Epithelial cell of proximal tubule (primary cell): ENCODE measurements at places on chromosomes 2 and 18. TPM values are rescaled to one million over a fixed set of nuclear protein-coding genes. Genes with fewer than 3 reads are reported as not detected.

- no peak for DNase-seq
Measured at GRCh38 chr2:111118981-111119821, 1.5 kb upstream of the BCL2L11 start.

The HOXD12 gene
- total RNA-seq: not detected in 2 replicates

- DNase-seq: no peak
Measured at GRCh38 chr18:36761186-36761698, 67.6 kb downstream of the TPGS2 start.

DNA sequence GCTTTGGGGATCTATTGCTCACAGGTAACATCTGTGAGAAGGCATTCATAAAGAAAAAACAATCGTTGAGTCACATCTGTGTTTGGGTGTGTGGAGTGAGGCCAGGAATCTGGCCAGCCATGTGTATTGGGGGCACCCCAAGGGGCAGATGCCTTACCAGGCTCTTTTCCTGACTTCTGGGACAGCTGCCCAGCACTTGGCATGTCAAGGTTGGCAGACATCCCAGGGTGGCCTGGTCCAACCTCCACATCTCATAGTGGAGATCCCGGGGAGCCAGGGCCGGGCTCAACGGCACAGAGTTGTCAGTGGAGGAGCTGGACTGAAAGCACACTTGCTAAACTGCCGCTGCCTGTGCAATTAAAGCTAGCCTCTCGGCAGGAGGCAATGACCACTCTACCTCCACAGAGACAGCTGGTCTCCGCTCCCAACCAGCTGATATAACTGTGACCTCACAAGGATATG lies 75.3 kb upstream of the MGAT4A start:
- DNase-seq: peak; percentile 30

The GRHL1 gene
- 3.9 and 6.8 TPM in 2 replicates for total RNA-seq

DNA sequence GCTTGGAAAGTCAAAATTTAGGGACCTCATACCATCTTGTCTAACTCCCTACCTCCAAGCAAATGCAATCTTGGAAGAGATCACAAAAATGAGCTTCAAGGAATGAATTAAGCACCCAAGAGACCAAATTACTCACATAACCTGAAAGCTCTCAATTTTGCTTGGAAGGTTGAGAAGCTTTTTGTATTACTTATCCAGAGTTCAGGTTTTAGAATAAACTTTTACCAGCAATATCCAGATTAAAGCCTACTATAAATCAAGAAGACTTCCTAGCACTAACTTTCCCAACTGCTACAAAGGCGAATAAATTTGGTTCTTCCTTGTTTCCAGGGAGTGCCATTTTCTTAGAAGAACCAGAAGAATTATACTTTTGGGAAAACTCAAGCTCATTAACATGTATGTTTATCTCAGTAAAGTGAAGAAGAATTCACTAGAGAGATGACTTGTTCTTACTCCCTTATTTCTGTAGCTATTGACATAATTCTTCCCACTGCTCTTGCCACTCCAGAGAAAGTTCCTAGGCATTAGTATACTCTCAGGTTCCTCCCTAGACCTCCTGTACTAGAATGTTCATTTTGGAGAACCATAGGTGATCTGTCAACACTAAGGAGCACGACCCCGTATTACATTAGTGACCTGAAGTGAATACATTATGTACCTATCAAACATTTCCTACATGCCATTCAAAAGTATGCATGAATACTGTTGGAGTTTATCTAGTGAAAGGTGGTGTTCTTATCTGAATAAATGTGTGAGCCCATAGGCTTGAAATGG lies 18.0 kb upstream of the STPG4 start:
- DNase-seq: no peak

The PDCL3 gene
- total RNA-seq: 20.8 and 24.5 TPM in 2 replicates

DNA sequence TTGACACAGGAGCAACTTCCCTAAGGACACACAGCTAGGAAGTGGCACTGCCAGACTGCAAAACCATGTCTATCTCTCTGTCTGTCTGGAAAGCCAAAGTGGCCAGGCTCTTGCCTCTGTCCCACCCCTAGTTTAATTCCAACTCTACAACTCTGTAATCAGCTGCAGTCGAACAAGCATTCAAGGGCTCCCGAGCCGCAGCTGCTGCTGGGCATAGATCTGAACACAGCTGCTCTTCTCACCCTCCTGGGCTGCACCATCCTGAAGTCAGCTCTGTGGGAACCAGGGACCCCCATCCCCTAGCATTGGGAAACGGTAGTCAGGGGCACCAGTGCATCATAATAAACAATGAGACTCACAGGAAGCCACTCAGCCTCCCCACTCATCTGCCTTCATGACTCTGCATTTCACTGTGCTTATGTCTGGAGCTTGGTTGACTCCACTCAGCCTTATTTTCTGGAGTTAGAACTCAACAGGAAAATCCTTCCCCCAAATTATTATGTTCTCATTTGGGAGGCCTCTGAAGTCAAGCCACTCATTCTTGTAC lies 44.4 kb upstream of the TMEM163 start:
- DNase-seq: no peak

- DNase-seq: peak; percentile 91
Measured at GRCh38 chr2:68832233-68832869, 38.8 kb downstream of the BMP10 start.

- no peak for DNase-seq
Measured at GRCh38 chr2:143533846-143534245, 404.6 kb downstream of the ARHGAP15 start.

The FIGLA gene
- total RNA-seq: not detected in 2 replicates

The ANKRD62 gene
- total RNA-seq: not detected in 2 replicates

The LYG1 gene
- total RNA-seq: 0.12 and 0.22 TPM in 2 replicates

GRCh38 chr18:11759456-11759855 lies 70.4 kb downstream of the GNAL start:
- DNase-seq: no peak

DNA sequence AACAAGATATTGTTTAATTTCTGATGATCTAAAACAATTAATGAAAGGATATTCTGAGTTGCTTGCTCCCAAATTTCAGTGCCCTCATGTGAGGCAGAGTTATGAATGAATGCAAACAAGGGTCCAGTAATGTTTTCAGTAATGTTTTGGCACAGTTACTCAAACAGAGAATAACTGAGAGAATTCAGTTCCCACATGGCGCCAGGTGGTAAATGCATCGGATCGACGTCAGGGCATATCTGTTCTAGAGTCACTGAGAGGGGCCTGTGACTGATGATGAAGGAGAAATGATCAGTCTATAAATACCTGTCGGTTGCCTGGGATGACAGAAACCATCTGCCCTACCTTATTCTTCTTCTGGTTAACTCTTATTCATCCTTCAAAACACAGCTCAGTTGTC lies 81.4 kb downstream of the KCNS3 start:
- DNase-seq: no peak
